ENCODE measurements at places on chromosomes 1 and 21.

- DNase-seq: no peak
Observed at GRCh38 chr1:108512239-108513043, 47.5 kb upstream of the EEIG2 start.

DNA sequence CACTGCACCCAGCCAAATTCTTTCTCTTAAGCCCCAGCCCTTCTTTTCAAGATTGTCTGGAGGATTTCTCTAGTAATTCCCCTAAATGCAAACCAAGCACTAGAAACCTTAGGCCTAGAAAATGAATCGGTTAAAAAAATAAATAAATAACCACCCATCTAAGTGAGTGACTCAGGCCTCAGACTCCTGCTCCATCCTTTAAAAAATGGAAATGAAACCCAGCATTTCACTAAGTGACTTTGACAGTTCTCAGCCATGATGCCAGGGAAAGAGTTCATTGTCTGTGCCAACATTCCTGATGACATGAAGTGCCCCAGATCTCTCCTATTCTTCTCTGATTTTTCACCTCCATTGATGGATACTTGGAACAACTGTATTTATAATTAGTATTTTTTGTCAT, 415.2 kb upstream of the DAB1 start:
- no peak for DNase-seq

DNA sequence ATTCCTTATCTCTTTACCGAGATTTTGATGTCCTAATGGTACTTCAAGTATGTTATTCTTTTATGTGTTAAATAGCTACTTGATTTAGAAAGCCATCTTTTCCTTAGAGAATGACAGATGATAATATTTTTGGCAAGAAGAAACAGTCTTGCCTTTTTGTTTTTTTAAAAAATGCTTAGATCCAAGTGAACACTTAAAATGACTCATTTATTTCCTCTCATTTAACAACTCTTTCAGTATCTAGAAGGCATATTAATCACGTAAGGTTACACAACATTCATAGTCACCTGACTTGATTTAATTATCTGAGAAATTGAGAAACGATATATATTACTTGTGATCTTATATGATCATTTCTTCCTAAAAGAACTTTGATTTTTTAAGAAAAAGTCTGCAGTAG, 52.4 kb downstream of the SUCO start:
- no peak for DNase-seq

DNA sequence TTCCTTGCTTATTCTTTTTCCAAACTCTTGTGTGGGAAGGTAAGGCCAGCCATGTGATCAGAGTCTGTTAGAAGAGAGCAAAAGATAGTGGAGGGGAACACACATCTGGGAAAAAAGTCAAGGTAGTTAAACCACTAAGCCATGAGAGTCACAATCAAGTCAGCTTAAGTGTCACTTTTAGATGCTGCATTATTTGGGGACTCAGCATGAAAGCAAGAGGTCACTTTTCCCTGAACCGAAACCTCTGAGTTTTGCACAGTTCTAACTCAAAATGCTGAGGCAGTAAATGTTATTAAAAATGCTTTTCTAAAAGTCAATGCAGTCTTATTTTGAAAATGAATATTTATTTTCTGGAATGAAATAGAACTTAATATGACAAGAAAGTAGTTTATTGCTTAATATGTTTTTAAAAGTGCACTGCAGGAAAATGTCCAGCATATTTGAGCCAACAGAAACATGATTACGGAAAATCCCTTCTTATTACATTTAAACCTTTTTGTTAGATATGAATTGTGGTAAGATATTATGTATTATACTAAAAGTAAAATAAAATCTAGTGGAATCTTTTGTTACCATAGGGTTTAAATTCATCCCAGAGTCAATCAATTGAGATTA, 69.3 kb downstream of the RBM11 start:
- DNase-seq: no peak

DNA sequence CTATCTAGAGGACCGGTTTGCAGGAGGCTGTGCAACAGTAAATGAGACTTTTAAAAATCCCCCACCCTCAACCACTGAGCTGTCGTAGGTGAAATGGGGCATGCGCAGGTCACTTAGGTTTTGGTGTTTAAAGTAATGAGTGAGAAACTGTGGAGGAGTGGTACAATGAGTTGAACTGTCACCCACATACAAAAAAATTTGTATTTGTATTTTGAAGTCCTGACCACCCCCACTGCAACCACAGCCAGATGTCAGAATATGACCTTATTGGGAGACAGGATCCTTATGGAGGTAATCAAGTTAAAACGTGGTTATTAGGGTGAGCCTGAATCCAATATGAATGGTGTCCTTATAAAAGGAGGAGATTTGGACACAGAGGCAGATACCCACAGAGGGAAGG, 1.6 kb upstream of the IRF6 start:
- no peak for DNase-seq

DNA sequence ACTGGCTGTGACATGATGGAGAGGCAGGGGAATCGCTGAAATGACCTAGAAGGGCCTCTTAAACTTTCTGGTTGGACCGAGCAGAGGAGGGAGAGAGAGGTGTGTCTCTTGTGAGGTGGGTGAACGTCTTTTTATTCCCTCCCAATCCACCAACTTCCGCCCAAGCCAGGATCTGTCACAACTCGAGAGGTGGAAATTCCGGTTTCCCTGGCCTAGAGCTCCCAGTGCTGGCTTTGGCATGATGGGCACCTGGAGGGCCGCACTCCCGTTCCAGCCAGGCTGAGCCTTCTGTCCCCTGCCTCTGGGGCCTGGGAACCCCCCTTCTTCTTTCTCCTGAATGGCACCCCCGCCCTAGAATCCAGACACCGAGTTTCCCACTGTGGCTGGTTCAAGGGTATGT, at the start of gene SEMA4A:
TSS of gene SEMA4A (plus strand) at position 224 of the 400 bp plus-strand sequence. CDS start 994 bp downstream, outside the sequence.
- no peak for DNase-seq

DNA sequence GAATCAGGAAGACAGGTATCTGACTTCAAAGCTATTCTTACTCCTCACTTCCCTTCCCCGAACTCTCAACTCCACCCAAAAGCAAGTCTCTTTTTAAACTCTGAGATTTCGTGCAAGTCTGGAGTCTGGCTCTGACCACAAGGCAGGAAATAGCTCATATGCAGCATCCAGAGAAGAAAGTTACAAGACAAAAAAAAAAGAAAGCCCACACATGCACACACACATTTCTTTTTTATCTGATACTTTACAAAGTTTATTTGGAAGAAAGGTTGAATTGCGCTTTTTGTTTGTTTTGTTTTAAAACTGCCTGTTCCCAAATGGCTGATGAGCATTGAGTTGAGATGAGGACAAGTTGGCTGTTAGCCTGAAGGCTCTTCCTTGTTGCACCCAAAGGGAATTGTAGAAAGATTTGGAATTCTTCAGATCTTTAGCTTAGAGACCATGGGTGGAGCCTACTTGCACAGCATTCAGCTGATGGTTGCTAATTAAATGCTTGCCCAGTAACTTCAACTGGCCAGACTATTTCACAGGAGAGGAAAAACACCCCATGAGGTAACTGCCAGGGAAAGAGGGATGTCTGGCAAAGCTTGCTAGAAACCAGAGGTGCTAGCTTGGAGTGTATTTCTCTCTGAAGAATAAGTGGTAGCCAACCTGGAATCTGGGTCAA, 490.3 kb downstream of the TTLL7 start:
- DNase-seq: peak; percentile 8

GRCh38 chr1:91511386-91511785, 10.7 kb downstream of the CDC7 start:
- DNase-seq: no peak

DNA sequence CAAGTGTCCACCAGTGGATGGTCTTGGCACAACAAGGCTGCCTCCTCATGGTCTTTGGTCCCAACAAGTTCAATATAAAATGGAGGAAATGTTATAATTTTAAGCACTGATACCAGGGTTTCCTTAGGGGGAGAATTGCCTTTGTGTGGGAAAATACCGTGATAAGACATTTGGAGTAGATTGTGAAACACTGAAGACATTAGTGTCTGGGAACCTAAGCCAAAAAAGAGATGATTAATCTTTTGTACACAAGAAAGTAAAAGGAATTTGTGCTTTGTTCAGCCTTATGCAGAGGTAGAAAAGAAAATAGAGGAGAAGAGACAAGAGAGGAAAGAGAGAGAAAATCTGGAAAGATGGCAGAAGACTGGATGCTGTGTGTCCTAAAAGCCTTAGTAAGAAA, 36.1 kb downstream of the ST6GALNAC3 start:
- DNase-seq: no peak

- DNase-seq: no peak
Observed at GRCh38 chr1:74937176-74937575, 197.0 kb upstream of the LHX8 start.

DNA sequence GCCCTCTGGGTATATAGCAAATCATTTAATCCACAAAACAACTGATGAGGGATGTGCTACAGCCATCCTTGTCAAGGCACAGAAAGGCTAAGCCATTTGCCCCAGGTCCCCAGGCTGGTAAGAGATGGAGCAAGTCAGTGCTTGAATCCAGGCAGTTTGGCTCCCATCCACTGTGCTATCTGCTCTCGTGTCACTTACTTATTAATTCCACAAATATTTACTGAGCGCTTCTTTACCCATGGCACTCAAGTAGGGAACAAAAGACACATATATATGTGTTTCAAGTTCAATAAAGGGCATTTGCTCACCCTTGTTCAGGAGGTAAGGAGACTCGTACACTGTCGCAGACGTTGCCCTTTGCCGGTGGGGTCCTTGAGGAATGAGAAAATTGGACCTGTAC, 38.6 kb upstream of the MPZL1 start:
- no peak for DNase-seq

DNA sequence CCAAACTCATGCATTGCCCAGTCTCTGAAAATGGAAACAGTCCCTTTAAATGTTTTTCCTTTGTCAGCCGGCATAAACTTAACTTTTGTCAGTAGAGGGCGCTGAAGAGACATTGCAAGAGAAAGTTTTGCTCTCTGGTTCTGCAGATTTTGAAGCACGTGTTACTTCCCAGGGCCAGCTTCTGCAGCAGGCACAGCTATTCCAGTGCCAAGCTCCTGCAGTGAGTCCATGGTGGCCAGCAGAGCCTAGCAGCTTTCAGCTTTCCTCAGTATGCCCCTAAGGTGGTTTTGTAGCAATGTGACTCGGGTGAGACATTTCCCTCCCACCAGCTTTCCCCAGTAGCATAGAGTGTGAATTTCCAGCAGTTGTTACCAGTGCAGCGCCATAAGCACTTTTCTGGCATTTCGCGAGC, 2.6 kb upstream of the IFI44L start:
- DNase-seq: peak; percentile 24

DNA sequence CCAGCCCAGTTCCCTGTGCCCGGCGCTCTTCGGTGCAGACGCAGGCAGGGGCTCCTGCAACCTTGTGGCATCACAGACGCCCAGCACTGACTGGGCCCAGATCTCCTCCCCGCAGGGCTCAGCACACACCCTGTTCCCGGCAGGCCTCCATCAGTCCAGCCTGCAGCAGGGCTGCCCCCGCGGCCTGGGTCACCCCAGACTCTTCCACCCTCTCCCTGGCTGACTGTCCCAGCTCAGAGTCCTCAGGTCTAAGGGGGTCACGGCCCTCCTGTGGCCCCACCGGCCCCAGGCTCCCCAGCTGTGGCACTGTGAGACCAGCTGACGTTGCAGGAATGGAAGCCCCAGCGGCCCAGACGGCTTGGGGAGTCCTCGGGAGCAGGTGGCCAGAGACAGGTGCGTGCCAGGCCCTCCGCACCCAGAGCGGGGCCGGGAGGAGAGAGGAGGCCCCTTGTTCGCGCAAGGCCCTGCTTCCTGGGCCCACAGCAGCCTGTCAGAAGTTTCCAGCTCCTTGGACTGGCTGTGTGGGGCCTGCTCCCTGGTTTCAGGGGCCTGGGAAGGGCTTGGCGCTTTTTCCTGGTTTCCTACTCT, 4.2 kb downstream of the B3GALT6 start:
- no peak for DNase-seq

DNA sequence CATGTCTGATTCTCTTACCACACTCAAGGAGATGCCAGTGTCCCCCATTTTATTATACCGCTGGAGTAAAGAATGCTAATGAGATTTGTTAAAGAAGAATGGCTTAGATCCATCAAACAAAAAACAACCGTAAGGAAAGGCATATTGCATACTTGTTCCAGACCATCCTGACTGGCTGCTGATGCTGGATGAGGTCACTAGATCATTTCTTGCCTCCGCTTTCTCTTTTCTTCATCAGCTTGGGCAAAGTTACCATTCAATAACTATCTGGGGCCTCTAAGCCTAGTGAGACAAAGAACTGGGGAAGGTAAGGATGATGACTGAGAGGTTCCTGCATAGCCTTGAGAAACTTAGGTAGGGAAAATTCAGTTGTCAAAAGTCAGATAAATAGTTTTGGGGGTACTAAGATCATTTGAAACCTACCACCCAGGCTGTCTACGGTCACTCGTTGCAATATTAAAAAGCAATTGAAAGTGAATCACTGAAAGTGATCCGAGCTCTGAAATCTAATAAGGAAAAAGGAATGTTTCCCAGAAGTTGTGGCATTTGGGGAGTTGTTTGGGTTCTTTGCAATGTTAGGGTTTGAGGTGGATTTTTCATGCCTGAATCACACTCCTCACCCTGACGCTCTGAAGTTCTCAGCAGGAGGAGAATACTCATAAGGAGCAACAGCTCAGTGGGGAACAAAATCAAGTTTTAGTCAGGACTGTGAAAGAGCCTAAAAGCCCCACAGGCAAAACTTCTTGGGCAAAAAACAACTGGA, 176.8 kb downstream of the HHIPL2 start:
- no peak for DNase-seq

- DNase-seq: no peak
Observed at GRCh38 chr1:64894438-64895196, 71.7 kb downstream of the JAK1 start.

GRCh38 chr1:228139931-228140723, at the start of gene GUK1:
GUK1 (plus strand) TSS chr1:228140279; CDS start chr1:228140303, 24 bp downstream.
- peak; percentile 100 for DNase-seq

- no peak for DNase-seq
Observed at GRCh38 chr1:21325731-21326387, 35.6 kb upstream of the ECE1 start.

DNA sequence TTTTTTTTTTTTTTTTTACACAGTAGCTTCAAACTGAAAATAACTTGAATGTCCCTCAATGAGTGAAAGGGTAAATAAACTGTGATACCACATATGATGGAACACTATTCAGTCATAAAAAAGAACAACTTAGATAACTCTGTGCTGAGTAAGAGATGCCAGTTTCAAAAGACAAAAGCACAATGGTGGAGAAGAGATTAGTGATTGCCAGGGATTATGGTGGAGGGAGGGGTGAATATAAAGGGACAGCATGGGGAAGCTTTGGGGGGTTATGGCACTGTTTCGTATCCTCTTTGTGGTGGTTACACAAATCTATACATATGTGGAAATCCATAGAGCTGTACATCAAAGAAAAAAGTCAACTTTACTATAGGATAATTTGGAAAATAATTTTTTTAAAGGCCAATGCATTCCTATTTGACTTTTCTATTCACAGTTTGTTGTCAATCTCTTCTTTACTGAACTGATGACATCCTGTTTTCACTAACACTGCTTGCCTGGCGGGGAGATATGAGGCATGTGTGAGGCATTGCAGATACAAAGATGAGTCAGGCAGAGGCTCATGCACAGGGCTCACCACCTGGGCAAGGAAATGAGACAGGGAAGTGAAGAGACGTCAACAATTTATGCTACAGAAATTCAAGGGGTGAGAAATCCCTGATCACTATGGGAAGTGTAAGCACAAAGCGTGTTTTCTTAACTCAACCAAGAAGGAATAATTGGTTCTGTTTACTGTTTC, 302.7 kb downstream of the DUSP10 start:
- peak; percentile 24 for DNase-seq

Data from activated CD4-positive, alpha-beta T cell treated with anti-CD3 and anti-CD28 coated beads for 1 hour (primary cell).